ENCODE measurements at places on chromosomes 2 and 18.

- no peak for DNase-seq
Observed at GRCh38 chr2:35794796-35795450, 560.7 kb upstream of the CRIM1 start.

DNA sequence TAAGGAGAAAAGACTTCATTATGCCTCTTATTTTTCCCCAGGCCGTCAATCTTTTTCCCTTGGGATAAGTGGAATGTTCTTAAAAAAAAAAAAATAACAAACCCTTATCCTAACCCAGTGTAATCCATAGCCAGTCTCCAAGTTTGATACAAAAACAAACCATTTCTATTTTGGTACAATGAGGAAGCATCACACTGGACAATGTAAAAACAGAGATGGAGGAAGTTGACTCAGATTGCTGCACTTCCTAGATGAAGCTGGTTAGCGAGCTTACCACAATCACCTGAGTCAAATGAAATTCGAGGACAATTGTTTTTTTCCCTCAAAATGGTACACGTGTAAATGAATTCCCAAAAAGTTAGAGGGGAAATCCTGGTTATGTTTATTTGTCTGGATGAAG is 259.7 kb downstream of the TCF4 start:
- no peak for DNase-seq

DNA sequence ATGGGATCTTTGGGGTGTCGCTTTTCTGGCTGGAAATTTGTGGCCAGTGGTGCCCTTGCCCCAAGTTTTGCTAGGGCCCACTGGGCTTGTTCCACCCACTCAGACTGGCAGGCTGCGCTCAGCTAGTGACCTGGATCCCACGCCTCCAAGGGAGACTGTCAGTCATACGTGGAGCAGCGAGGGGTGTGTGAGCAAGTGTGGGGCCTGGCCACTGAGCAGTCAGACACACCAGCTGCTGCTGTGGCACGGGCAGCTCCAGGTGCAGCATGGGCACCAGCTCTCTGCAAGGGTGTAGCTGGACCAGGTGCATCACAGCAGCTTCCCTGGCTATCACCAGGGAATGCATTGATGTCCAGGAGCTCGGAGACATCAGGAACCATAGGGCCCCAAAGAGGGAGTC is 327.0 kb downstream of the NR4A2 start:
- DNase-seq: no peak

DNA sequence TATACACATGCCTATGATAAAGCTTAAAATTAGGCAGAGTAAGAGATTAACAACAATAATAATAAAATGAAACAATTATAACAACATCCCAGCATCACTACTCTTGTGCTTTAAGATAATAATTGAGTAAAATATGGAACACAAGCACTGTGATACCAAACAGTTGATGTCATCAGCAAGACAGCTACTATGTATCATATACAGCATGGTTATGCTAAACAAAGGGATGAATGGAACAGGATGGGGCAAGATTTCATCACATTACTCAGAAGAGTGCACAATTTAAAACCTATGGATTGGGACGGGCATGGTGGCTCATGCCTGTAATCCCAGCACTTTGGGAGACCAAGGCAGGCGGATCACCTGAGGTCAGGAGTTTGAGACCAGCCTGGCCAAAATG is 1221.0 kb downstream of the SUCLG1 start:
- DNase-seq: no peak

- no peak for DNase-seq
Observed at GRCh38 chr2:153387203-153387602, 91.4 kb downstream of the RPRM start.

DNA sequence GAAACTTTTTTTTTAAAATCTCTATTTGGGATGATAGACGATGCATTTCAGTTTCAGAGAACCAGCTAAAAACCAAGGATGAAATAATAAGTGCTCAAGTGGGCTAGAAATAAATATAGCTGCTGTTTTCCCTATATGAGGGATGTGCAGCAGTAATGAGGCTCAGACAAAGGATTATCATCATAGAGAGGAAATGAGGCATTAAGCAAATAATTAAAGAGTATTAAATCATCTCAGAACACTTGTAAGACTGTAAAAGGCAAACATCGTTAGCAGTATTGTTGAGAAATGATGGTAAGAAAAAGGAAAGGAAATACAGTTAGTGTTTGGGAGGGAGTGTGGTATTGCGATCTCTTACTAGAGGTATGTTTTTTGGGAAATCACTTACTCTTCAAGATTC is 233.5 kb downstream of the TGIF1 start:
- no peak for DNase-seq

GRCh38 chr18:74803117-74803516 is 205.4 kb downstream of the ZNF407 start:
- no peak for DNase-seq

DNA sequence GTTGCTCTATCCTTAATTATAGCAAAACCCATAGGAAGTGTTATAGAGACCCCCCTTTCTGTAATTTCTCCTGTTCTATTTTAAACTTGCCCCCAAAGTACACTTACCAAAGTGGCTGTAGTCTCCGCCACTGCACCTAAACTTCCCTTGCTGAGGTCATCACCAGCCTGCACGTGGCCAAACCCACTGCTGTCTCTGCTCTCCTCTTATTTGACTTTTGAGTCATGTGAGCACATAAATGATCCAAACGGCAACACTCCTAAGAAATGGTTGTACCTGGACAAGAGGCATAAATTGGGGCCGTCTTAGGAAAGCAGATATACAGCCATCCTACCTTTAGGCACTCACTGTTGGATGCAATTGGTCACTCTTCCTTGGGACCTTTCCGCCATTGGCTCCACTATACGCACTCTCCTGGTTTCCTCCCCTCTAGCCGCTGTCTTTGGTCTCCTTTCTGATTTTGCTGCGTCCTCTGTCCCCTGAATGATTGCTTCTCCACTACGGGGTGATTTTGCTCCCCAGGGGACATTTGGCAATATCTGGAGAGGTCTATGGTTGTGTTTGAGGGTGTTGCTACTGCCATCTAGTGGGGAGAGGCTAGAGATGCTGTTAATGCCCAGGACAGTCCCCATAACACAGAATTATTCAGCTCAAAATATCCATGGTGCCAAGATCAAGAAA is 19.2 kb upstream of the IL36G start:
- DNase-seq: no peak

DNA sequence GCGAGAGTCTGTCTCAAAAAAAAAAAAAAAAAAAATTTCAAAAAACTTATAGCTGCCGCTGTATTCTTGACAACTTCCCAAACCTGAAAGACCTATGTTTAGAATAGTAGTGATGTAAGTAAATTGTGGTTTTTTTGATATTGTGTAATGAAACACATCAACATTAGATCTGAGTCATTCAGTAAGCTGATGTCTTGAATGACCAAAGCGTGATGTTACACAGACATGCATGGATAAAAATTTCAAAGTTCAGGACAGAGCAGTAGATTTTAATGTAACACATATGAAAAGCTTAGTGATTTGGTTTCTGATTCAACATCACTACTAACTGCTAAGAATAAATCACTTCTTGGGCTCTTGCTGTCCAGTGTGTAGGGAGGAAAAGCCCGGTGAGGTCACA is 69.3 kb upstream of the MEX3C start:
- no peak for DNase-seq
